ENCODE measurements at places on chromosomes 12 and 14.

GRCh38 chr12:80813820-80814219 lies 97.1 kb downstream of the MYF5 start:
- no peak for DNase-seq

GRCh38 chr12:124007826-124008570 lies 35.0 kb downstream of the ZNF664 start:
- DNase-seq: no peak

- no peak for DNase-seq
Measured at GRCh38 chr14:31410048-31410650, 10.2 kb downstream of the HEATR5A start.

DNA sequence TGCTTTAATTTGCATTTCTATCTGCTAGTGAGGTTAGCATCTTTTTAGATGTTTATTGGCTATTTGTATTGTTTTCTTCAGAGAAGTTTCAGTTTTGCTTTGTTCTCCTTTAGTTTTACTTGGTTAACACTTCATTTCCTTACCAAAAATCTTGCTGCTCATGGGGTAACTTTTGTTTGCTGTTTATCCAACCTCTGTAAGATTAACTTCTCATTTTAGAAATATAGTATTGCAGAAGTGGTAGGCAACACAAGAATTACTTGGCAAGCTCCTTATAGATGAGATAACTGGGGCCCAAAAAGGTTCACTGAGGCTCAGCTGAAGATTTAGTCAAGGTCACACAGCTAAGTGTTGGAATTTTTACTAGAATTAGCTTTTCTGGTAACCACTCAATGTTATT lies 40.5 kb downstream of the ALKBH1 start:
- DNase-seq: no peak

- no peak for DNase-seq
Measured at GRCh38 chr14:96189281-96189711, 15.3 kb upstream of the BDKRB2 start.

All from mucosa of descending colon (tissue), 3 donors.